Stimulated activated CD8-positive, alpha-beta memory T cell treated with anti-CD3 and anti-CD28 coated beads, Interleukin-7, amount 100 ng/mL, for 24 hours (primary cell): ENCODE measurements at places on chromosomes 16 and 17.

- DNase-seq = no peak
Observed at GRCh38 chr17:33640629-33641028, 347.5 kb upstream of the ASIC2 start.

DNA sequence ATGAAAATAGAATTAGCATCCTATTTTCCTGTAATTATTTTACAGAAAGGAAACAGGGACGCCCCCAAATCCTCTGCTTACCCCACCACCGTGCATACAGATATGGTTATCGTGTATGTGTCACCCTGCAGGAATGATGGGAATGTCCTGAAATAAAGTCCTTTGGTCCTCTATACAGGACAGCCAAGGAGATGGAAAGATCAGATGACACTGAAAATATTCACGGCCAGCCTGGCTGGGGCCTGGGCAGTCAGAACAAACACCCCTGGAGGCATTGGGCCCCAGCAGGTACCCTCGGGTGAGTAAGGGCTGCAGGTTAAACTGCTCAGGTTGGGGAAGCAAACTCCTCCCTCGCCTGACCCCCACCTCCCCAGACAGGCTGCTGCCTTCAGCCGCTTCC, 368.0 kb downstream of the FOXL1 start:
- no peak for DNase-seq

- DNase-seq = no peak
Observed at GRCh38 chr16:55001931-55002330, 71.3 kb downstream of the IRX5 start.

DNA sequence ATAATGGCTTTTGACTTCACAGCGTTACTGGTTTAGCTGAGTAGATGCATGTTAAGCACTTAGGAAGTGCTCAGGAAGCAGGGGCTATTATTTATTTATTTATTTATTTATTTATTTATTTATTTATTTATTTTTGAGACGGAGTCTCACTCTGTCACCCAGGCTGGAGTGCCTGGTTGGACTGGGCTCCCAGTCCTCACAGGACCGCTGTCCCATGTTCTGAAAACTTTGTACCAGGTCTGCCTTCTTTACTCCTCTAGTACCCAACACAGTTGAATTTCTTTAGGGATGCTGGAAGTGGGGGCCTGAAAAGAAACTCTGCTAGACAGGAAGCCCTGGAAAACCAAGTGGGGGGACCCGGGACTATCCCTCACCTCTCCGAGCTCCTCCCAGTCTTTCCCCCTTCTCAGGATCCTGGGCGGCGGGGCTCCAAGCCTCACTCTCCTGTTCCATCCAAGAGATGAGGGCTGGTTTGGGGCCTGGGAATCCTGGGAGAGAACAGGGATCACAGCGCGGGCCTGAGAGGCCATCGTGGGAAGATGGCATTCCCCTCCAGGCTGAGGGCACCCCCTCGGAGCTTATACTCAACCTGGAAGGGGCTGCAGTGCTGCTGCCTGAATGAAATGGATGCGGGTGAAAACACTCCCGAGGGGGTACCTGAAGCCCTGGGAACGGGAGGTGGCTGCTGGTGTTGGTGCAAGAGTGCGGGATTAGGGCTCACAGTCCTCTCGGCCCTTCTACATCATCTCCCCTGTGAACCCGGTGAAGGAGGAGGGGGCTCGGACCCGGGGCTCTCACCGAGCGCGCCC, 674 bp downstream of the ZNF688 start:
- DNase-seq = no peak

GRCh38 chr17:79137789-79138165, 63.2 kb downstream of the ENGASE start:
- no peak for DNase-seq

- DNase-seq = no peak
Observed at GRCh38 chr17:48095611-48096010, 5.7 kb downstream of the CBX1 start.

DNA sequence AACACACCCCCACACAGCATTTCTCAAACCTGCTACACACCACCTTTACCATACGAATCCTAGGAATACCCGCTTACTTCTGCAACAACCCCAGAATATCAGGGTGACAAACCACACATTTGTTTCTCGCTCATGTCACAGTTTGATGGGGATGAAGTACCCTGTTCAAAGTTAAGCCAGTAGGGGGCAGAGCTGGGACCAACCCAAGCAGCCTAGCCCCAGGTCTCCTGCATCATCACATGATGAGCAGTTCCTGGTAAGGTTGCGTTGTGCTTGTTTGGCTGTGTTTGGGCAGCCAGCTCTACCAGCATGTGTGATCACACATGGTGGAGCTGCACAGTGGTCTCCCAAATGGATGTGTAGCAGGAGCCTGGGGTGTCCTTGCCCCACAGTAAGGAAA, 103.6 kb upstream of the C16orf82 start:
- no peak for DNase-seq

DNA sequence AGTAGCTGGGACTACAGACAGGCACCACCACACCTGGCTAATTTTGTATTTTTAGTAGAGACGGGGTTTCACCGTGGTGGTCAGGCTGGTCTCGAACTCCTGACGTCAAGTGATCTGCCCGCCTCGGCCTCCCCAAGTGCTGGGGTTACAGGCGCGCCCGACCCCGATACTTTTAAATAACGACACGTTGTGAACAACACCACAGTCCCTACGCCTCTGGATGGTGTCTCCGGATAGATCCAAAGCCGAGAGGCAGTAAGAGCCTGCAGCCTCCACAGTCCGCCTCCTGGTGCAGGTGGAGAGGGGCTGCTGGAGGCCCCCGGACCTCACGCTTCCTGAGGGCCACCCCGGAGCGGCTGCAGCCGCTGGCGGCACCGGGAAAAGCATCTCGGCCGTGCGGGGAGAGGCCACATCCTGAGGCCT, 741 bp upstream of the TLCD3A start:
- DNase-seq = no peak

DNA sequence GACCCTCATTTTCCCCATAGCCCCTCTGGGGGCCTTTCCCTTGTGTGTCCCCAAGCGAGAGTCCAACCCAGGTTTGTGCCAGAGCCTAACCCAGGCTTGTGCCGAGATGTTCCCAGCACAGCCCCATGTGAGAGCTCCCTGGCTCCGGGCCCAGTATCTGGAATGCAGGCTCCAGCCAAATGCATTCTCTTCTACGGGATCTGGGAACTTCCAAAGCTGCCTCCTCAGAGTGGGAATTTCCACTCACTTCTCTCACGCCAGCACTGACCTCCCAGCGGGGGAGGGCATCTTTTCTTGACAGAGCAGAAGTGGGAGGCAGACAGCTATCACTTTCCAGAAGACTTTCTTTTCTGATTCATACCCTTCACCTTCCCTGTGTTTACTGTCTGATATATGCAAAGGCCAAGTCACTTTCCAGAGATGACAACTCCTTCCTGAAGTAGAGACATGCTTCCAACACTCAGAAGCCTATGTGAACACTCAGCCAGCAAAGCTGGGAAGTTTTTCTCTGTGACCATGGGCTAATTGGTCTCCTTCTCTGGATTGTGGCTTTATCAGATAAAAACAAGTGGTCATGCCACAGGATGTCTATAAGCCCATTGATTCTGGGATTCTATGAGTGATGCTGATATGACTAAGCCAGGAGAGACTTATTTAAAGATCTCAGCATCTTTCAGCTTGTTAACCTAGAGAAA, 2.5 kb upstream of the CCL2 start:
- no peak for DNase-seq

GRCh38 chr16:85019659-85020245, 7.8 kb upstream of the KIAA0513 start:
- DNase-seq = no peak
